Amniotic stem cell (primary cell): ENCODE measurements at places on chromosomes 1 and 21.

DNA sequence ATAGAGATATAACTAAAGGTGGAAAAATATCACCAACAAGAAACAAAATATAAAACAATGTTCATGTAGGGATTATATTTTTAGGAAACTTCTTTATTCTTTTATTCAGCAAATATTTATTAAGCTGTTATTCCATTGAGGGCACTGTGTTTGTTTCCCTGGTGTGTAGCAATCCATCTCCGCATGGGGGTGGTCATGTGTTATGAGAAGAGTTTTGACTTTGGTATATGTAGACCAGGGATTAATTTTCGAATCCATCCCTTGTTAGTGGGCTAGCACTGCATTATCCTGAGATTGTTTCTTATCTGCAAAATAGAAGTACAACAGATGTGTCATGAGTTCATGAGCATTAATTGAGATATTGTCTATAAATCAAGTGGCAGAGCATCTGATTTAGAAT, 190.2 kb upstream of the LRRC7 start:
- no peak for DNase-seq

DNA sequence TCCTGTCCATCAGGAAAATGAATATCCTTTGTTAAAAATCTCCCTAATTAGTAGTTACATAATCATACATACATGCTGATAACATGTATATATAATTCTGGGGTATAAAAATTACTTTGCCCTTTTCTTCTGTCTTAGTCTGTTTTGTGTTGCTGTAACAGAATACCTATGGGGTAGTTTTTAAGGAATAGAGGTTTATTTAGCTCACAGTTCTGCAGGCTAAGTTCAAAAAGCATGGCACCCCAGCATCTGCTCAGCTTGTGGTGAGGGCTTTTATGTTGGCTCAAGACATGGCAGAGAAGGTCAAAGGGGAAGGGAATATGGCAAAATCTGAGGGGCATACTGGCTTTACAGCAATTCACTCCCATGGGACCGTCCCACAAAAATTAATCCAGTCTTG, 16.3 kb upstream of the RPS6KC1 start:
- no peak for DNase-seq

DNA sequence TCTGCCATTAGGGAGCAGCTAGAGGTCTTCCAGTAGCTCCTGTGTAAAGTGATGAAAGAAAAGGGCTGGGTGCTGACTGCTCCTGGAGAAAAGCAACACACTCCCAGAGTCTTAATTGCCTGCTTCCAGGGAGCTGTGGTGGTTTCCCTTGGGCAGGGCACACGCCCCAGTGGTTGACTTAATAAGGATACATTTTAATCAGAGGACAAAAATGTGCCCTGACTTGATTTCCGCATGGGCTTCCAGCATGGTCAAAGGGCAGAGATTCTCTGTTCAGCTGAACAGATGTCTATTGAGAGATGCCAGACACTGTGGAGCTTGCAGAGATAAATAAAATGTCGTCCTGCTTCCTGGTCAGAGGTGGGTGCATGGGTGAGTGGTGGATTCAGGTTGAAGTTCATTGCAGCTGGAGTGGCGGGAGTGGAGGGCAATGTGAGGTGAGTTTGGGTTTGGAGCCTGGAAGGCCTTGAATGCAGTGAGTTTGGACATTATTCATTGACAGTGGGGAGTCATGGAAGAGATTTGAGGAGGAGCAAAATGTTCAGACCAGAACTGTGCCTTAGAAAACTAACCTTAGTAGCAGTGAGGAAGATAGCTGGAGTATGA, 16.0 kb downstream of the QSOX1 start:
- no peak for DNase-seq

GRCh38 chr21:15309721-15310120, 244.9 kb upstream of the NRIP1 start:
- DNase-seq: no peak

GRCh38 chr1:23369335-23370013, at the start of gene ZNF436:
Gene ZNF436 (minus strand): TSS chr1:23369836. CDS start chr1:23368005, 1,831 bp downstream.
- DNase-seq: peak; percentile 59

DNA sequence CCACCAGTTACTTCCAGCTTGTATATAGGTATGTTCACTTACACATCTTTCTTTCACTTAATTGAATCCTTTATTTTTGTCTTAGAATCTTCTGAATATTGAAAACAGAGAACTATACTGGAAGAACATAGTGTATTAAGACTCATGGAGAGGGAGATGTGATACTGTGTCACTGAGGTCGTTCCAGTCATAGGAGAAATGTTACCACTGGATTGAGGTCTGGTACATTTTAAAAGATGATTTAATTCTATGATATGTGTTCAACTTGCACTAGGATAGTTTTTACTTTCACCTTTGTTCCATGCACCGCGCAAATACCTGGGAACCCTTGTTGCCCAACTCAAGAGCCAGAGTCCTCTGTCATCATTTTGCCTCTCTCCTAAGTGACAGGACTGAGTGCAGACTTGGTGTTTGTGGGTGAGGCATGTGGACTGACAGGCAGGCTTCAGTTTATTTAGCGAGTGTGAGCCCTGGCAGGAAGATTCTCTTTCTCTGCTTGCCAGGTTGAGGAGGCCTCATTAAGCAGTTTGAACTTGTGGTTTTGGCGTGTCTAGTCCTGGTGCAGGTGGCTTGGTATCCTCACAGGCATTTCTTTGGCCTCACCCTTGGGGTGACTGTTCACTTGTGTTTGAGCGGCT, 63.7 kb downstream of the DYRK1A start:
- DNase-seq: no peak

- no peak for DNase-seq
Measured at GRCh38 chr1:82018319-82018718, 217.6 kb downstream of the ADGRL2 start.

GRCh38 chr1:107263291-107263915, 122.6 kb downstream of the NTNG1 start:
- no peak for DNase-seq

DNA sequence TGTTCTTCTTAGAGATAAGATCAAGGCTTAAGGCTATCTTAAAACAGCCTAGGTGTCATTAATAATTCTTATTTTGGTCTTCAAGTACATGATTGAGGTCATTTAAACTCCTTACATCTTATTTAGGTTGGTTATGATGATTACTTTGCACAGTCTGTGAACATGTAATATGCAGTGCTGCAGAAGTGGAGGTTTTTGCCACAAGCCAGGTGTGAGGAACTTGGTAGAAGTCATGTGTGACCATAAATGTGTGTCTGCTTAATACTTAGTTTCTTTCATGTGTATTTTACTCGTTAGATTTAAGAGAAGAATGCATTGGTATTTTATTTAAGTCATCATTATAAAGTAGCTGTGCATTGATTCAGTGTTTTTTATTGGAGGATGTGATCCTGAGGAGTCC, 10.1 kb downstream of the ATG4C start:
- no peak for DNase-seq

DNA sequence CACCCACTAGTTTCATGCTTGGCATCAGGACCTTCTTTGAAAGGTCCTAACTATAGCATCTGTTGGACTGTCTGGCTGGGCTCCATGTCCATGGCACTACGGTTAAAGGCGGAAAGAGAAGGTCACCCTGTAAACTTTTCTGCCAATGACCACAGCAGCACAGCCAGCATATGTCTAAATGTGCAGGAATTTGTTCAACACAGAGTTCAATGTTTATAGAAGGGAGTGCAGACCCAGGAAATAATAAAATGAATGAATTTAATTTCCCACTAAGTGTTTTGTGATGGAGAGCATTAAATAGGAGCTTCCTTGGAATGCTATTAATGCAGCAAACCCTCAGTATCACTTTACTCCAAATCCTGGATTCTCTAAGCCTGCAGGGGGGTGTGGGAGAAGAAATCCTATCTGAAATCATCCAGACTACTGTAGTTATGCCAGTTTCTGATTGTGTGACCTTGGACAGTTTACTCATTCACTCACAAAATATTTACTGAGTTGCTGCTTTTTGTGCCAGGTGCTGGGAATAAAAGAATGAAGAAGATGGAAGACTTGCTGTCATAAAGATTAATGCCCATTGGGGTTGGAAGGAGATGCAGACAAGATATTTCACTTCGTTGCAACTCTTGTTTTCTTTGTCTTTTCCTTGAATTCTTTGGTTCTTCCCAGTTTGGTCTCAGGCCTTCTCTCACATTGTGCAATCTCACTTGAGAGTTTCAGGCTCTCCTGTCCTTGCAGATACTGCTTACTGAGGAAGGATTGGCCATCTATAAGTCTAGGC, 195.0 kb downstream of the ROR1 start:
- DNase-seq: no peak

DNA sequence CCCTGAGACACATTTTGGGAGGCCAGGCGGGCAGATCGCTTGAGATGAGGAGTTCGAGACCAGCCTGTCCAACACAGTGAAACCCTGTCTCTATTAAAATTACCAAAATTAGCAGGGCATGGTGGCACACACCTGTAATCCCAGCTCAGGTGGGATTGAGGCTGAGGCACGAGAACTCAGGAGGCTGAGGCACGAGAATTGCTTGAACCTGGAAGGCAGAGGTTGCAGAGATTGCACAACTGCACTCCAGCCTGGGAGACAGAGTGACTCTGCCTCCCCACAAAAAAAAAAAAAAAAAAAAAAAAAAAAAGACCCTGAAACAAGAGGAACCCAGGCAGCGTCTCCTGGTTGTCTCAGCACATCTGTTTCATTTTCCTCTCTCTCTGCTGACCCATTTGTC, 24.2 kb downstream of the PGM1 start:
- no peak for DNase-seq

GRCh38 chr1:182789138-182790076, at the start of gene NPL:
Gene NPL (plus strand): TSS chr1:182789773. CDS start chr1:182794372, 4,599 bp downstream.
- peak; percentile 9 for DNase-seq

GRCh38 chr1:114089502-114090138, 64.0 kb downstream of the SYT6 start:
- DNase-seq: no peak

DNA sequence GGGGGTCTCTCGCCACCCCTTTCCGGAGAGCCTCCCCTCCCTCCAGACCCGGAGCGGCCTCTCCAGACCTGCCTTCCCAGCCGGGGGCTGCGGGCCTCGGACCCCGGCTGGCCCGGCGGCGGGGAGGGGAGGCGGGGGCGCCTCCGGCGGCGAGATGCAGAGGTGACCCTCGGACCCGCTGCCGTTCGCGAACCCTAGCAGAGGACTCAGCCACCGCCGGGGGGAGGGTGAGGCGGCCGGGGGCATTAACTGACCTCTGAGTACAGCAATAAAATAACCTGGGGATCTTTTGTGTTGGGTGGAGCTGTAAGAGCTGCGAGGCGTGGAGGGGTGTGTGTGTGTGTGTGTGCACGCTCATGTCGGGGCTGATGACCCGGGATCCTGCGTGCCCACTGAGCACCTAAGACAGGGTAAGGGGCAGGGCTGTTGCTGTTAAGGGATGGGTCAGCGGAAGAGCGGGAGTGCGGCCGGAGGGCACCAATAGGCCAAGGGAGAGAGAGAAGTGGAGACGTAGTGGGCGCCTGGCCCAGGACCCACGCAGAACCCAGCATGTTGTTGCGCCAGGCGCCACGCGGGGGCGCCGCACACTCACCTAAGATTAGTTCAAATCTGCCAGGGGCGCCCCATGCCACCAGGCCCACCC, 6.3 kb downstream of the HAPLN2 start:
- DNase-seq: no peak

GRCh38 chr1:38337711-38338110, 291.1 kb upstream of the POU3F1 start:
- no peak for DNase-seq

GRCh38 chr1:223771814-223772770, 59.8 kb downstream of the CAPN2 start:
- DNase-seq: peak; percentile 62

DNA sequence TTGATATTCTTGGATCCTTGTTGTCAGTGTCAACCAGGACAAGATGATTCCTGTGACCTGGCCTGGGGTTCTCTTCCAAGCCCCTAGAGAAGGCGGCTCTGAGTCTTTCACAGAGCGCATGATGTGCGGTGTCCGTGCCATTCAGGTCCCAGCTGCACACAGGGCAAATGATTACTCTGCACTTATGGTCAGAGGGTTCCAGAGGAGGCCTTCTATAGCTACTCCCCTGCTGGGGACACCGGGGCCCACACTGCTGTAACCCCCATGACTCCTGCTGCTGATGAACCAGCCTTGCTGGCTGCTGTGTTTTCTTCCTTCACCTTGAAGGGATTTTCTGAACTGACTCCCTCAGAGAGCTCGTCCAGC, 1.5 kb downstream of the PTGFRN start:
- DNase-seq: no peak

- DNase-seq: no peak
Measured at GRCh38 chr1:29669912-29670311, 433.6 kb downstream of the PTPRU start.

DNA sequence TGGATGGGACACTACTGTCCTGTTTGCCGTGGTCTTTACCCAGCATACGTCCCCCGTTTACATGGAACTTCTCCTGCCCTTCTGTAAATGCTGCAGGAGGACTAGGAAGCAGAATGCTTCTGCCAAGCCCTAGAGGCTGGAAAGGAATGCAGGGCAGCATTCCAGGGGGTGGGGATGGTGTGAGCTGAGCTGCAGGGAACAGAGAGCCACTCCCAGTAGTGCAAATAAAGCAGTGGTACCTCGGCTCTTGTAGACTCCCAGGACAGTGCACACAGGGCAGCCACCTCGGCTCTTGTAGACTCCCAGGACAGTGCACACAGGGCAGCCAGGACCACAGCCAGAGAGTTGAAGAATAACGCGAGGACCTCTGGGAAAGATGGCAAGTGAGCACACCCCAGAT, 35.4 kb downstream of the PTPRU start:
- DNase-seq: no peak

DNA sequence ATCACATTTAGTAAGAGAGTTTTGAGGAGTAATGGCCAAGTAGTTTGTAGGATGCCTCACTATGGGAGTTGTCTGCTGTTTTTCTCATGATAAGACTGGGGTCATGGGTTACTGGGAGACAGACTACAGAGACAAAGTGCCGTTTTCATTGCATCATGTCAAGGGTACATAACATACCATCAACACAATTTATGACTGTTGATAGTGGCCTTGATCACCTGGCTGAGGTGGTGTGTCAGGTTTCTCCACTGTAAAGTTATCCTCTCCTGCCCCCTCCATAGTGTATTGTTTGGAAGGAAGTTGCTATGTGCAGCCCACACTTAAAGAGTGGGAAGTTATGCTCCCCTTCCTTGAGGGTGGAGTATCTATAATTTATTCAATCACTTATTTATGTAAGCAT, 263.5 kb upstream of the POU3F1 start:
- no peak for DNase-seq

DNA sequence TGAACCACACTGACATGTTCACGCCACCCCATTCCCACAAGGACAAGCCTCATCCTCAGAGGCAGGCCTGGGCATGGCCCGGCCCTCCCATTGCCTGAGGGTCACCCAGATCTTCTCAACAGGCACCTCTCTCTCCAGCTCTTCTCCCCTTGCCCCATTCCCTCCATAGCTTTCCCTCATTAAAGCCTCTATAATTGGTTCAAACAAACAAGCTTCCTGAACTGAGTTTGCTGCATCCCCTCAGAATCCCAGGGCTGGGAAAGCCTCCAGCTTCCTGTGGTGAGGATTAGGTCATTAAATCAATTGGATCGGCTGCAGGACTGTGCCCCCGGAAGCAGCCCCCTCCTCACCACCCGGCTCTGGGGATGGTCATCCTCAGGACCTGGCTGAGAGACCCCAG, 18.9 kb downstream of the CTNNBIP1 start:
- no peak for DNase-seq

GRCh38 chr1:187654635-187655034, 825.9 kb downstream of the PLA2G4A start:
- no peak for DNase-seq
